Cortex of kidney (tissue), 1 donor: ENCODE measurements at places on chromosomes 6 and 20.

DNA sequence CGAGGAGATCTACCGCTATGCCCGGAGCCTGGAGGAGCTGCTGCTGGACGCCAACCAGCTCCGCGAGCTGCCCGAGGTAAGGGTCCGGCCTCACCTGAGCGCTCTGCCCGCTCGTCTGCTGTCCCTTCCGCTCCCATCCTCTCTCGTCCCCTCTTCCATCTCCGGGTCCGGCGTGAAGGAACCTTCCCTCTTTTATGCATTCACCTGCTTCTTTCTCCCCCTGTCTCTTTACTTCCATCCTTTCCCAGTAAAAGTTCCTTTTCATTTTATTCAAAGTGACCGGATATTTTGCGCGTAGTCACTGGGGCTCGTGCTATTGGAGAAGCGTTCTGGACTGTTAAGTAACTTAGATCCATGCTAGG, 516 bp downstream of the LRRC1 start:
- no peak for DNase-seq

DNA sequence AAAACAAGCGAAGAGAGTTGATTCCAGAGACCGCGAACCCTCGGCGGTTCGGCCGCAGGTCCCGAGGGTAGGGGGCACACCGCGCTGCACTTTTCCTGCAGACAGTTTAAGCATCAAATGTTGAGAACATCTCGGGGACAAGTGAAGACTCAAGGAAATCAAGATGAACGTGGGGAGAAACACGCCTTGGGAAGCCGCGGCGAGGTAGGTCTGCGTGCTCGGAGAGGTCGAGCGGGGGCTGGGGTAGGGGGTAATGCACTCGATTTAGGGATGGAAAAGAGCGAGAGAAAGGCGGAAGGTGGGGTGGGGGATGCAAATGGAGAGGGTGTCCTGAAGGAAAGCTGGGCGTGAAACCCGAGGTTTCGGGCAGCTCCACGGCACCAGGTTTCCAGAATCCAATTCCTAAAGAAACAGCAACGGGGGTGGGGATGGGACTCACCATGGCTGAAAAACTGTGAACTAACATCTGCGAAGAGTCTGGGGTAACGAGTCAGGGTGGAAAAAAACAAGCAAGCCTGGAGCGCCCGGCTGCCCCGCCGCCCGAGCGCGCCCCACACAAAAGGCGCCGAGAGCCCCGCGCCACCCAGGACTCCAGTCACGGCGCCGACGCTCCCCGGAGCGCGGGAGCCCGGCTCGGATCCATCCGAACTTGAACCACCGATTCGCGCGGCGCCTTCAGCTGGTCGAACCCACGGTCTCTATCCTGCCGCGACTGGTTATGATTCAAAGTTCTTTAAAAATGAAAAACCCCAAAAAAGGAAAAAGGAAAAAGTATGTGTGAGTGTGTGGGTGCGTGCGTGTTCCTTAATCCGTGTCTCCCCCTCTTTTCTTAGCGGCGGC, 3.5 kb downstream of the TFAP2A start:
- DNase-seq: no peak

DNA sequence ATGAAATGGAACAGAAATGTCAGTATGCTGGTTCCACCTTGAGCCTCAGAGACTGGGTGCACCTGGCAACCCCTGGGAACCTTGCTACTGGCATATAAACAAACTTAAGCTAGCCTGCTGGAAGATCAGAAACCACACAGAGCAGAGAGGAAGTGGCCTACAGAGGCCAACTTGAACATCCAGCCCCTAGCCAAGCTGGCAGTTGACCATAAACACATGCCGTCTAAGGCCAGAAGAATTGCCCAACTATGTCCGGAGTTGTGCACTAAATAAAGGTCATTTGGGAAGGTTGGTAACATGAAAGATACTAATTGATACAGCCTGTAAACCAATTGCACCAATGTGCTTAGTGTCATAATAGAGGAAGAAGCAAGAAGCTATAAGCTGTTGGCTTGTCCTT, 266.6 kb upstream of the BTBD3 start:
- no peak for DNase-seq

- DNase-seq: no peak
Measured at GRCh38 chr20:51535674-51536073, 6.8 kb downstream of the NFATC2 start.

DNA sequence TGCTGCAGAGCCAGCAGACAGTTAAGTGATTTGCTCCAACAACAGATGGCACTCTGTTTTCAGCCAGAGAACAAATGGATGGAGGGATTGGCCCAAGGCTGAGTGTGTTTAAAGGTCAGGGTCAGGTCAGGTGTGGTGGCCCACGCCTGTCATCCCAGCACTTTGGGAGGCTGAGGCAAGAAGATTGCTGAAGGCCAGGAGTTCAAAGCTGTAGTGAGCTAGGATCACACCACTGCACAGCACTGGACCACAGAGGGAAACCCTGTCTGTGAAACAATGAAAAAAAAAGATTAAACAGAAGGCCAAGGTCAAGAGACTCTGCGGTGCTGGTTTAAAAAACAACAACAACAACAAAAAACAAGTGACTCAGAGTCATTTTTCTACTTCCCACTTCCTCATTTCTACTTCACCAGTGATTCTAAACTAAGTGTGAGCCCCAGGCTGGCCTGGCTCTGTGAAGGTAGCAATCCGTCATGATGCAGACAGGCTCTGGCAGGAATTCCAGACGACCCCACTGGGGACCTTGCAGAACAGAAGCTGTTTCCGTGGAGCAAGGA, 42.5 kb upstream of the ARMC2 start:
- no peak for DNase-seq

DNA sequence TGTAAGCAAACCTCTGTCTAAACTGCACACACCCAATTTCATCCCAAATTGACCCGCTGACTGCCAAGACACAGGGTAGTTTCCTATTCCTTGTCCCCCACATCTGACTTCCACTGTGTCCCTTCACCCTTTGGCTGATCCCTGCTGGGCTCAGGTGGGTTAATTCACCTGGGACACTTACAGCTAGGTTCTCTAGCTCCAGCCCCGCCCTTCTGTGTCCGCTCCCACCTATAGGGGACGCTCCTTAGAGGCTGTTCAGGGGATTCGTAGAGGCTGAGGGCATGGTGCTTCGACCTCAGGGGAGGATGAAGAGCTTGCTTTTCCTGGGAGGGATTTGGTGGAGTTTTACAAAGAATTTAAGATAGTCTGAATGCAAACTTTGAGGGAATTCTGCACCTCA, 4.0 kb upstream of the CD93 start:
- no peak for DNase-seq

- DNase-seq: no peak
Measured at GRCh38 chr6:5782783-5783547, 223.8 kb downstream of the NRN1 start.

- no peak for DNase-seq
Measured at GRCh38 chr6:7469696-7470095, 71.8 kb upstream of the DSP start.

GRCh38 chr6:161360520-161360919, 86.7 kb upstream of the AGPAT4 start:
- no peak for DNase-seq

DNA sequence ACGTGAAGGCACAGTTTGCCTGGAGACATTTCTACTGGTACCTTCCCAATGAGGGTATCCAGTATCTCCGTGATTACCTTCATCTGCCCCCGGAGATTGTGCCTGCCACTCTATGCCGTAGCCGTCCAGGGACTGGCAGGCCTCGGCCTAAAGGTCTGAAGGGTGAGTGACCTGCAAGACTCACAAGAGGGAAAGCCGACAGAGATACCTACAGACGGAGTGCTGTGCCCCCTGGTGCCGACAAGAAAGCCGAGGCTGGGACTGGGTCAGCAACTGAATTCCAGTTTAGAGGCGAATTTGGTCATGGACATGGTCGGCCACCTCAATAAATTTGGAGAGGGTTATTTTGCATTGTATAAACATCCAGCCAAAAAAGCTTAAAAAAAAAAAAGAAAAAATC, 420.3 kb upstream of the FLRT3 start:
- DNase-seq: no peak

DNA sequence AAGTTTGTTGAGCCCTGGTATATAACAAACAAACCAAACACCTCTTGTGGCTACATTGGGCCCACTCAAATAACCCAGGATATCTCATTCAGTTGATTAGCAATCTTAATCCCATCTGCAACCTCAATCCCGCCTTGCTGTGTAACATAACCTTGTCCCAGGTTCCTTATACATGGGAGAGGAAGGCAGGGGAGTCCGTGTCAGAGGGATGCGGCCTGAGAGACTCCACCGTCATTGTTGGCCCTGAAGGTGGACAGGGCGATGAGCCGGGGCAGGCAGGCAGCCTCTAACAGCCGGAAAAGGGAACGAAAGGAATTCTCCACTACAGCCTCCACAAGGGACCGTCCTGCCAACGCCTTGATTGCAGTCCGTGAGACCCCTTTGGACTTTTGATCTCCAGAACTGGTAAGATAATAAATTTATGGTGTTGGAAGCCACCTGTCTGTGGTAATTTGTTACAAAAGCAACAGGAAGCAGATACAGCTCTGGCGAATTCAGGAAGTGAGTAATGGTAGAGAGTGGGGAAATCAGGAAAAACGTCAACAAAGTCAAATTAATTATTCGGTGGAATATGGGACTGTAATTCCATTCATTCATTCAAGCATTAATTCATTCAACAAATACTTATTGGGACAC, 124.5 kb upstream of the SALL4 start:
- no peak for DNase-seq

DNA sequence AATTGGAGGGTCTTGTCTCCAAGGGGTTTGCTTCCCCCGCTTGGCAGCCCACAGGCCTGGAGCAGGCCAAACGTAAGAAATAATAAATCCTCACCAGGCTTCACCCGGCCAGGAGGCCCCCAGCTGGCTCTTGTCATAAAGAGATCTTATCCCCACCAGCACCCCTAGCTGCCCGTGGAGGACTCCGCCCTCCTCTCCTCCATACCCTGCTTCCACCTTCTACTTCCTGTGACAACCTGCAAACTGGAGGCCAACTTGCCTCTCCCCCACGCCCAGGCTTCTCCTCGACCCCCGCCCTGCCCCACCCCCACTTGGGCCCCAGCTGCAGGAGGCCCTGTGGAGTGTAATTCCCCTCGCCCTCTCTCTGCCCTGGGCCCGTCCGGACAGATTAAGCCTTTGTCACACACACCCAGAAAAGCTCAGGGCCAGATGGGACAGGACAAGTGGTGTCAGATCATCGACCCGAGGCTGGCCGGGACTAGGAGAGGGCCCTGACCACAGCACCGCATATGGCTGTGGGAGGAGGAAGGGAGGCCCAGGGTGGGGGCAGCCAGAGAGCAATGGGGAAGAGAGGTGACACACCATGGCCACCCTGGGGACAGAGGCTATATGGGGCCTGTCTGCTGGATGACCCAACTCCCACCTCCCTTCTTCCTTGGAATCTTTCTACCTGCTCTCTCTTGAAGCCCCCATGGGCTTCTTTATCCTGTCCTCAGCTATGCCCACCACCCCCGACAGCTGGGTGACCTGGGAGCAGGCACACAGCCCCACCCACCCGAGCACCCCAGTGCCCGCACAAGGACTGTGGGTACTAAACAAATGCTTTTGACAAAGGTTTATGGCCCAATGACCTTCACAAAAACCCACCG, 3.9 kb downstream of the NOL4L start:
- DNase-seq: no peak

DNA sequence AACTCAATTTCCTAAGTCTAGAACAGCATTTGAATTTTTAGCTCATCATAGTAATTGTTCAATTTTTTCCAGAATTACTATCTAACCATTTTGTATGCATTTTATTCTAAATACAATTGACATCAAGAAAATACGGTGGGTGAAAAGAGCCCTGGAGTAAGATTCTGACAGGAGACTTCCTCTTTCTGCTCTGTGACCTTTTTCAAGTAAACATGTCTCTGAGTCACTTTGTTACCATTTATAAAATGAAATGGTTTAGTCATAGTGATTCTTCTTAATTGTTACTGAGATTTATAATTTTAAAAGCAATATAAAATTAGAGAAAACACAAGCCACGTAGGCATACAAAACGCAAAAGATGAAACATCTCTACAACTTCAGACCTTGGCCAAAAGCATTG, 80.2 kb downstream of the PLCB1 start:
- DNase-seq: no peak

DNA sequence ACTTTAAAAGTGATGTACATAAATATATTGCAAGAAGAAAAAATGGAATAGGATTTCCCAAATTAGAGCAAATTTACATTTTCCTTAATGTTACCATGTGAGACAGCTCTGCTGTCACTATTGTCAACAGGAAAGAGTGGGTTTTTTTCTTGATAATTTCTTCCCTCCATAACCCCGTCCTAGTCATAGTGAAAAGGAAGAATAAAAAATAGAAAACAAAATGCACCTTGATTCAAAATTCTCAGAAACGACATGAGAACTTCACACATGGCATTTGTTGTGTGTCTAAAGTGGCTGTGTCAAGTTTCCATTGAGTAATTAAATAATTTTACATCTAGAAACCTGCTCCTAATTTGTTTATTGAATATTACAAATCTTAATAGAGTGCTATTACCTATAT, 945.2 kb upstream of the SLC35B3 start:
- DNase-seq: no peak

DNA sequence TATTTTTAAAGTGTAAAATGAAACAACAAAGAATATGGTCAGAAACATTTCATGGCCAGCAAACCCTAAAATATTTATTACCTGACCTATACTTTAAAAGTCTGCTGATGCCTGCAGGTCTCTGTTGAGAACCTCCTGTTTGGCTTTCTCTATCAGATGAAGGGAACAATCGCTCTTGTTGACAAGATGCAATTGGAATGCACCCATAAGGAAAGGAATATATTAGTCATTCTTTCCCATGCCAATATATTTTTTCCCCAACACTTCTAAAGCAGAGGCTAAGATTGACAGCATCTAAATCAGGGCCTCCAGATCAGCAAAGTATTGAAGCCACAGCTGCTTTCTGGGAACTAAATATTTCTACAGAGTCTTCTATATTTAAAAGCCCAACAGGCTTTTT, 897.8 kb downstream of the EPHA7 start:
- DNase-seq: no peak

DNA sequence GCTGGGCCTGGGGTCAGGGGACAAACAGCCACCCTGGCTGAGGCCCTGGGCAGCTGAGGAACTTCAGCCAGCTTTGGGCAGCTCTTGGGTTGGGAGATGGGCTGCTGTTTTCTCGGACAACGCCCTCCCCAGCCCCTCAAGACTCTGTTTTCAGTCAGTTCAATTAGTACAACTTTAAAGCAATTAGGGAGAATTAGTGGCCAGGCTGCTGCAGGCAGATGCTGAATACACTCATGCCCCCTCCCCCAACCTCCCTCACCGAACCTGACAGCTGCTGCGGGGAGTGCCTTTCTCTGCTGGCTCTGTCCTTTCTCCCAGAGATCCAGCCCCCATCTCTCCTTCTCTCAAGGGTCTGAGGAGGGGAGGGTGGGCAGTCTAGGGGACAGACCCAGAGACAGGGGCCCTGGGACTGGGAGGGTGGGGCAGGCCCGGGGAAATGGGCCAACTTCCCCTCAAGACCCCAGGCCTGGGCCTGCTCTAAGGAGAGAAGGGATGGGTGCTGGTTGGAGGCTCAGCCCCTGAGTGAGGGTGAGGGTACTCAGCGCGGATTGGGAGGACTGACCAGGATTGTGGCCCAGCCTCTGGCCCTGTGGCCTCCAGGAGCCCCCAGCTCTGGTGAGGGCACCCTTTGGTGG, 17.8 kb upstream of the MYT1 start:
- DNase-seq: no peak
